H9 (cell line): ENCODE measurements at places on chromosomes 12 and 14. TPM values are rescaled to one million over a fixed set of nuclear protein-coding genes. Genes with fewer than 3 reads are reported as not detected.

The PLEKHH1 gene
- 26.9 and 35.3 TPM in 2 replicates for total RNA-seq

The ENDOU gene
- total RNA-seq: not detected in 2 replicates

The YEATS4 gene
- total RNA-seq: 35.6 and 37.7 TPM in 2 replicates

The SIX4 gene
- 26.5 and 28.9 TPM in 2 replicates for total RNA-seq

The ARHGDIB gene
- 0.29 and 0.44 TPM in 2 replicates for total RNA-seq

- no peak for DNase-seq
Observed at GRCh38 chr12:124679533-124680371, 112.3 kb upstream of the NCOR2 start.

GRCh38 chr12:49873361-49873934 lies 30.3 kb downstream of the FAIM2 start:
- DNase-seq: peak; percentile 9

DNA sequence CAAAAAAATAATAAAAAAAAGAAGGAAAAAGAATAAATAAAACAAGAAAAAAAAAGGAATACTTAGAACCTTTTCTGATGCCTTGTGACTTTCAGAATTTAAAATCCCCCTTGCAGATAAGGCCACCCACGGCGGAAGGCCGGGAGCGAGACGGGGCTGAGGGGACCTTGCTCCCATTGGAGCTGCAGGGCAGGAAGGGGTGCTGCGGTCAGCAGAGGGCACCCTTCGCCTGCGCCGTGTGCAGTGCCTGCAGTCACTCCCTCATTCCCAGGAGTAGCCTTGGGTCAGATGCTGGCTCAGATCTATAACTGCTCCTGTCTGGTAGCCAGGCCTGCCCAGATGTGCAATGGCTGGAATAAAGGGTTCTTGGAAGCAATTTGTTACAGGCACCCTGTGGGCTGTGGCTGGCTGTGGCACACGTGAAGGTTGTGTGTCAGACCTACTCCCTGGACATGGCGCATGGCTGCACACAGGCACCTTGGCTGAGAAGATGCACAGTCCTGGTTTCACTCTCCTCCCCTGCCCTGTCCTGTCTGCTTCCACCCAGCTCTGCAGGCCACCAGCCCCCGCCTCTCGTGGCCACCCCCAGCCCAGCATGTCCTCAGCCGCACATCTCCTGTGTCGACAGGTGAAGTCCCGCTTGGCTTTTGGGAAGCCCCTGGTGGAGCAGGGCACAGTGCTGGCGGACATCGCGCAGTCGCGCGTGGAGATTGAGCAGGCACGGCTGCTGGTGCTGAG lies 13.4 kb upstream of the ALDH2 start:
- peak; percentile 80 for DNase-seq

GRCh38 chr14:95561001-95561412 lies 26.2 kb downstream of the GLRX5 start:
- DNase-seq: peak; percentile 92

DNA sequence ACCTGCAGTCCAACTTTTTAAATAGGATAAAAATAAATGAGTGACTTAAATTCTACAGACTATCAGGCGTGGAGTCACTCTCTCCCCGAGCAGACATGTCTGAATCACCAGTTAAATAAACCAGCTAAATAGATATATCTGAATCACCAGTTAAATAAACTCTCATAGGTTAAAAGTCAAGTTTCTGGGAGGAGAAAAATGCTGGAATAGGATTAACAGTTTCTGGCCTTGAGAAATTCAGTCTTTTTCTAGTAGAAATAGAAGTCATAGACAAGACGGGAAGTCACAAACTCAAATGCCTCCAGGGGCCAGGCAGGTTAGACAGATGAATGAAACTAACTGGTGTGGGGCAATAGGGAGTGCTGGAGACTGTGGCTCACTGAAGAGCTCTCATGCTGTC lies 258.6 kb upstream of the TMEM132C start:
- no peak for DNase-seq

DNA sequence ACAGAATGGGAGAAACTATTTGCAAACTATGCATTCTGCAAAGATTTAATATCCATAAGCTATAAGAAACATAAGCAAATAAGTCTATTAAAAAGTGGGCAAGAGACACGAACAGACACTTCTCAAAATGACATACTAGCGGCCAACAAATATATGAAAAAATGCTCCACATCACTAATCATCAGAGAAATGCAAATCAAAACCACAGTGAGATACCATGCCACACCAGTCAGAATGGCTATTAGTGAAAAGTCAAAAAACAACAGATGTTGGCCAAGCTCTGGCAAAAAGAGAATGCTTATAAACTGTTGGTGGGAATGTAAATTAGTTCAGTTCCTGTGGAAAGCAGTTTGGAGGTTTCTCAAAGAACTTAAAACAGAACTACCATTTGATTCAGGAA lies 121.3 kb downstream of the KCNMB4 start:
- DNase-seq: no peak

GRCh38 chr12:80567401-80567800 lies 123.4 kb downstream of the PTPRQ start:
- no peak for DNase-seq

- DNase-seq: no peak
Observed at GRCh38 chr14:99945732-99946651, 119.2 kb upstream of the EVL start.

DNA sequence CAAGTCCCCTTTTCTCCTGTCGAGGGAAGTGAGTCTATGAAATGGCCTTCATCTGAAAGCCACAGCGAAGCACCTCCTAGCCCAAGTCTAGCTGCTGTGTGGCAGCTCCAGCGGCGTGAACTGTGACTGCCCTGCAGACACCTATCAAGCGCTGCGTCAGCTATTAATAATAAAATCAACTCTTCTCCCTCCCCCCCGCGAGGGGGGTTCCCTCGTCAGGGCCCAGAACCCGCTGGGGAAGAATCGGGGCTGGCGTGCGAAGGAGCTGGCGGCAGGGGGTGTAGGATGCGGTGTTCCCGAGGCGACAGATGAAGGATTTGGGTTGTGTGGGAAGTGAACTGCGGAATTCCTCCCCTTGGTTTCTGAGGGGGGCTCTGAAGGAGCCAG lies 662 bp upstream of the ATP2A2 start:
- DNase-seq: peak; percentile 65

DNA sequence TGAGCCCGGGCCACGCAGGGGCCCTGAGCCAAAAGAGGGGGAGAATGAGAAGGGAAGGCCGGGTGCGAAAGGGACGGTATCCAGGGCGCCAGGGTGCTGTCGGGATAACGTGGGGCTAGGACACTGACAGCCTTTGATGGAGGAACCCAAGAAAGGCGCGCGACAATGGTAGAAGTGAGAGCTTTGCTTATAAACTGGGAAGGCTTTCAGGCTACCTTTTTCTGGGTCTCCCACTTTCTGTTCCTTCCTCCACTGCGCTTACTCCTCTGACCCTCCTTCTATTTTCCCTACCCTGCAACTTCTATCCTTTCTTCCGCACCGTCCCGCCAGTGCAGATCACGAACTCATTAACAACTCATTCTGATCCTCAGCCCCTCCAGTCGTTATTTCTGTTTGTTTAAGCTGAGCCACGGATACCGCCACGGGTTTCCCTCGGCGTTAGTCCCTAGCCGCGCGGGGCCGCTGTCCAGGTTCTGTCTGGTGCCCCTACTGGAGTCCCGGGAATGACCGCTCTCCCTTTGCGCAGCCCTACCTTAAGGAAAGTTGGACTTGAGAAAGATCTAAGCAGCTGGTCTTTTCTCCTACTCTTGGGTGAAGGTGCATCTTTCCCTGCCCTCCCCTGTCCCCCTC lies 3.0 kb downstream of the SSTR1 start:
- no peak for DNase-seq
